NCI-H1417 (cell line): ENCODE measurements at places on chromosomes 16 and 17.

DNA sequence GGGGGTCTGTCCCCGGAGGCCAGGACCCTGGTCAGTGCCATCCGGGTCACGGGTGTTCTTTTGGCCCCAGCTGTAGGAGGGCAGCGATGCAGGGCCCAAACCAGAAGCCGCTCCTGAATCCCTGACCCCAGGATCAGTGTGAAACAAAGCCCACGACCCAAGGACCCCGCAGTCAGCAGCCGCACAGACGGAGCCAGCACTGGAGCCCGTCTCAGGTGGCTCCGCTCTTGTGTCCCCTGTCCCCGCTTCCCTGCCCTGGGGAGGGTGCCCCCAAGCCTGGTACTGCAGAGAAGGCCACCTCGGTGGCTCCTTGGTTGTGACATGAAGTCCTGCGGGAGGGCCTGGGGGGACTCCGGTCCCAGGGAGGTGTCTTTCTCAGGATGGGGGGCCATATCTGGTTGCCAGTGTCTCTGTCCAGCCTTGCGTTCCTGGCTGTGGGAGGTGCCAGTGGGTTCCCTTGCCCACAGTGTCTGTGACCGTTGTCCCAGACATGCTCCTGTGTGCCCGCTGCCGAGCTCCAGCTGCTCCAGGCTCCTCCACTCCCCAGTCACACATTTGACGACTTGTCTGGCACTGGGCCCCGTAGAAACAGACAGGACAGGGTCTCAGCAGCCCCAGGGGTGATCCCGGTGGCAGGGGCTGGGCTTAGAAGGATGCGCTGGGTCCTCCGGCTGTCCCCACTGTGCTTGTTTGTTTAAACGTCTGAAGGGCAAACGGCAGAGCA, 33.6 kb downstream of the BAIAP2 start:
- DNase-seq, result no peak

GRCh38 chr17:7004398-7005253, 7.8 kb upstream of the RNASEK start:
- peak; percentile 63 for DNase-seq

DNA sequence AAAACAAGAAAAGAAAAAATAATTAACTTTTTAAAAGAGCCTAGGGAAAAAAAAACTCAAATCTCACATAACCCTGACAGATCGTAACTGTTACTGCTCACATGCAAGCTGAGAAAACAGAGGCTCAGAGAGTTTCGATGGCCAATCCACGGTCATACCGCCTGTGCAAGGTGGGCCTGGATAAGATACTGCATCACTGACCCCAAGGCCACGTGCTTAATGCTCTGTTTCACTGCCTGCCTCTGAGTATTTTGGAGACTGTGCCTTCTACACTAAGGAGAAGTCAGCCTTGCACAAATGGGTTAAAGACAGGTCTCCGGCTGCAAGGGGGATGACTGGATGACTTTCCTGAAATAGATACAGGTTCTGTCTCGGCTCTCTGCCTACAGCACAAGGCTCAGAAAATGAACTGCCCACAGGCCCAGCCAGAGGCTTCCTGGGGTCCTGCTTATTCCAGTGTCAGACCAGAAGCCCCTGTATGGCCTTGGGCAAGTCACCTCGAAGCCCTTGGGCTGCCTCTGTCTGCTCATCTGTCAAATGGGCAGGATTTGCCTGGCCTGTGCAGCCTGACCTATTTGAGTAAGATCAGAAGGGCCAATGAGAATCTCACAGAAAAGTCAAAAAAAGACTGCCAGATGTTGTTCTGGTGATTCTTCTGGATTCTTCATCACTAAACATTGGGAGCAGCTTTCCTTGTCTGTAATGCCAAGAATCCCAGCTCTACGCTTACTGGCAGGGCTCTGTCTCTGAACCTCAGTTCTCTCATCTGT, 25.8 kb downstream of the CNGB1 start:
- no peak for DNase-seq

- no peak for DNase-seq
Observed at GRCh38 chr16:89423681-89424260, 66.6 kb downstream of the ANKRD11 start.

- no peak for DNase-seq
Observed at GRCh38 chr17:10657879-10658278, 770 bp upstream of the MYH3 start.

DNA sequence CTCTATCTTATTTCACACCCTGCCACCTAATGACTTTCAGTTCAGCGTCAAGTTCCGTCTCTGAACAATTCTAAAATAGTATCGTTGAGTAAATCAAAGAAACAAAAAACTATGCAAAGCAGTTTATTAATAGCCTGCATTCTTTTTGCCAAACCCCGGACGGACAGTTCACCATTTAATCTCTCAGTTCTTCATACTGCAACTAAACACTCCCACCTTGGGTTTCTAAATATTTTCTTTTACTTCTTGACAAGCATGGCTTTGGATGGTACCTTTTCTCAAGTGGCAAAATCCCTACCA, 1.2 kb downstream of the MYH11 start:
- DNase-seq, result no peak

DNA sequence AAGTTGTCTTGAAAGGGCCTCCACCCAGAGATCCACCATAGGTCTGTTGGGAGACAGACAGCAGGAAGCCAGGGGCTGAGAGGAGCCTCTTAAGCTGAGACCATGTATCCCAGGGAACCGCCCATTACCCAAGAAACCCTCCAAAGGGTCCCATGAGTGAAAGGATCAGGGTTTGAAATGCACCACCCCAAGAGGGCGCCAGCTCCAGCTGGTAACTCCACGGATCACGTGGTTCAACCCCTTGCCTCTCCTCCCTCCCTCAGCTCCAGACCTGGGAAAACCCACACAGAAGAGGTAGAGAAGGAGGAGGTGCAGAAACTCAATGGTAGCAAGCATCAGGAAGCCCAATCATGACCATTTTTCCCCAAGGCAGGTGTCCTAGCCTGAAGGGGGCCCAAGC, 148.7 kb downstream of the AIPL1 start:
- DNase-seq, result no peak

- no peak for DNase-seq
Observed at GRCh38 chr17:62112229-62112628, 47.2 kb upstream of the MED13 start.

DNA sequence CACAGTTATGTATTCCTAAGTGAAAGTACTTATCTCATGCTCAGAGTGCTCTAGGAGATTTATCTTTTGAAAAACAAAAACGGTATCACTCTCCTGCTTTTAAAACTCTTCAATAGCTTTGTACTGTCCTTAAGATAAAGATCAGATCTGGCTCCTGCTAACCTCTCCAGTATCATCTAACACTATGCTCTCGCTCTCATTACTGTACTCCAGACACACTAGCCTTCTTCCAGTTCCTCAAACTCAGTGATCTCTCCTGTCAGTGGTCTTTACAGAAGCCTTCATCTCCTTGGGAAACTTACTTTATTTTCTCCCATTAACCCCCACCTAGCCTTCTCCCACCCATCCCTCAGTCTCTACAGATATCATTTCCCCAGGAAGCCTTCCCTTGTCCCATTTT, 10.1 kb downstream of the ULK2 start:
- peak; percentile 13 for DNase-seq

DNA sequence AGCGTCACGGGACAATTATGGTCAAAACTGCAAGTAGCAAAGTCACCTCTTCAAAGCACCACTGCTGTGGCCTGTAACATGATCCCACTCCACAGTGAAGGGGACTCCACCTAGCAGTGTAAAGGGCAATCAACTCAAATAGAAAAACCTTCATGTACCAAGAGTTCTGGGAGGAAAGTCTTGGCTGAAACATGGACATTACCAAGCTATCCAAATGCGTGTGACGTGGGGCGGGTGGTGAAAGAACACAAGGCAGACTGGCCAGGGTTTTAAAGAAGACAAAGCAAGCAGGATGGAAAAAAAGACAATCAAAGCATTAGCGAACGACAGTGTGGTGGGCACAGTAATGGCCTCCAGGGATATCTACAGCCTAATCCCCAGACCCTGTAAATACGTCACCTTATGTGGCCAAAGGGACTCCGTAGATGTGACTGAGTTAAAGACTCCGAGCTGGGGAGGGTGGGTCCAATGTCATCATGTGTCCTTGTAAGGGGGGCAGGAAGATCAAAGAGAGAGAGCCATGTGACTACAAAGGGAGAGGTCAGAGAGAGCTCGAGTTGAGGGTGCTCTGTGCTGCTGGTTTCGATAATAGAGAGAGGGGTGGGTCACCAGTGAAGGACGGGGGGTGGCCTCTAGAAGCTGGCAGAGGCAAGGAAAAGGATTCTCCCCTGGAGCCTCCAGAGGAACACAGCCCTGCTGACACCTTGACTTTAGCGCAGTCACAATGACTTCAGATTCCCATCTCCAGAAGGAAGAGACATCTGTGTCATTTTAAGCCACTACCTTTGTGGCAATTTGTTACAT, 6.0 kb downstream of the HSDL1 start:
- peak; percentile 72 for DNase-seq
